ENCODE measurements at places on chromosomes 1 and 21. TPM values are rescaled to one million over a fixed set of nuclear protein-coding genes. Genes with fewer than 3 reads are reported as not detected.

GRCh38 chr1:119662034-119662437 lies 14.0 kb upstream of the ZNF697 start:
- DNase-seq: no peak

EDEM3 gene
- total RNA-seq: 35.0 TPM

STRIP1 gene
- total RNA-seq: 31.1 TPM

RNF19B gene
- 16.6 TPM for total RNA-seq

GRCh38 chr1:223074445-223075300 lies 68.4 kb downstream of the TLR5 start:
- no peak for DNase-seq

DNA sequence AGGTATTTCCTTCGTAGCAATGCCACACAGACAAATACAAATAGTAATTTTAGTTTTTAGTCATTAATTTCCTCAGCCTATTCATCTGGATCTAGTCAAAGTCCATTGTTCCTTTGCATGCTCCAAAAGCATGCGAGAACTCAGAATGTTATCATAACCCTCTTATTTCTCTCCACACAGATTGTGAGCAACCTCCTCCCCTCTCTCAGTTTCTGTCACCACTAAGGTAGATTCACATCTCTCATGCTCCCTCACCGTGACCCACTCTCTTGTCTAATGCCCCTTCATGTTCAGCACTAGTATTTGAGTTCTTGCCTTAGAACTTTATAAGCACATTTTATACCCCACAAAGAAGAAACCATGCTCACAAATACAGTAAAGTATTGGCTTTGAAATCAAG lies 582.4 kb downstream of the PLA2G4A start:
- no peak for DNase-seq

DNA sequence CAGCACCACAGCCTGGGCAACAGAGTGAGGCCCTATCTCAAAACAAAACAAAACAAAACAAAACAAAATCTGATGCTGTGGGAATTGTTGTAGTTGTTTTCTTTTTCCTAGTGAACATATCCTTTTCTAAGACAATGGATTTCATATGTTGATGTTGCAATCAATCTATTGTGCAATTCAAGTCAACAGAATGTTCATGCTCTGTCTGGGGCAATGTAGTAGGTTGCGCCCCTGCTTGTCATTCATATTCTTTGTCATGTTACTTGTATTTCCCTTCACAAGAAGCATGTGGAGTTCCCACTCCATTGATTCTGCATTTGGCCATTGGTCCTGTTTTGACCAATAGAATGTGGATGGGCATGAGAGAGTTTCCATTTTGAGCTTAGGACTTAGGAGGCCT lies 223.9 kb downstream of the DUSP10 start:
- DNase-seq: no peak

DNA sequence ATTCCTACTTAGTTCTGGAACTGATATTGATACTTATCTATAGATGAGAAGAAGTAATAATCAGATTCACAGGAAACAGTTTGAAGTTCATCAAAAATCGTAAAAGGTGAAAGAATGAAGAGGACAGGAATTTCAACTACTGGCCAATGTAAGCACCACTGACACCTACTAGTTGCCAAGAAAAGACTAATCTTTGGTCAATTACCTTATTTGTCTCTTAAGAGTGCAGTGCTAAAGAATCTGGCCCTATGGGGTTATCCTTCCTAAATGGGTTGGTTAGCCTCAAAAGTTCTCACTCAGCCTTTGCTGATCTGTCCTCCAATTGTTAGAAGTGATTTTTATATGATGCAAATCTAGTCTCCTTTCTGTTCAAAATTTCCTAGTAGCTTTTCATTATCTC lies 29.5 kb downstream of the ADSS2 start:
- DNase-seq: no peak

- no peak for DNase-seq
Observed at GRCh38 chr1:58781541-58782177, 2.2 kb downstream of the JUN start.
